ENCODE measurements at places on chromosomes 2 and 18.

DNA sequence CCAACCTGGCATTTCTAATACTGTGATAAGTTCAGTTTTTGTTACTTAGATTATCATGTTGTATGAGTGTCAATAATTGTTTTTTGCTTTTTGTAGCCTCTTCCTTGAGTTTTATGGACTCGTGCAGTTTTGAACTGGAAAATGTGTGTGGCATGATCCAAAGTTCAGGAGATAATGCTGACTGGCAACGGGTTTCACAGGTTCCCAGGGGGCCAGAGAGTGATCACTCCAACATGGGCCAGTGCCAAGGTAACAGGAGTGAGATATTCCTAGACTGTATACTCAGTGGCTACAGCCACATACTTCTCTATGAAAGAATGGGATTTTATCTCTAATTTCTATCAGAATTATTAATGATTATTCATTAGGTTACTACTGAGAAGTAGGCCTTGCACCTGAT, 18.2 kb downstream of the MEP1B start:
- DNase-seq, result no peak

DNA sequence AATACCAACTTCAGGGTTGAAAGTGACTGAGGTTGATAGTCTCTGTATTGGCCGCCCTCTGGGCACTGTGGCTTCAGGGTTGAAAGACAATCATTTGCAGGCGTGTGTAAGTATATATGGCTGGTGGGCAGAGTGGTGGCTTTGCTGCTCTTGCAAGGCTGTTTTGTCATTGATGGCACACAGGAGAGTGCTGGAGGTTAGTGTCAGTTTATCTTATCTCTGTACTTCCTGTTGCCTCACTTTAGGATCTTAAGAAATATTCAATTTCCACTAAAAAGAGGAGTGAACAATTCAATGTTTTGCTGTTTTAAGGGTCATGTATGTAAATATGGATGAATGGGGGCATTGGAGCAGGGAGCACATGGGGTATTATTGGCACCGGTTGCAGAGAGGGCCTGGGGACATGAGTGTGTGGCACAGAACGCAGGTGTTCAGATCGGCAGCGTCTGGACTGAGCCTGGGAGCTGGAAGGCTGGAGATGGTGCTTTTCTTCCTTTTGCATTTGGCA, 51.5 kb downstream of the NCK2 start:
- no peak for DNase-seq

DNA sequence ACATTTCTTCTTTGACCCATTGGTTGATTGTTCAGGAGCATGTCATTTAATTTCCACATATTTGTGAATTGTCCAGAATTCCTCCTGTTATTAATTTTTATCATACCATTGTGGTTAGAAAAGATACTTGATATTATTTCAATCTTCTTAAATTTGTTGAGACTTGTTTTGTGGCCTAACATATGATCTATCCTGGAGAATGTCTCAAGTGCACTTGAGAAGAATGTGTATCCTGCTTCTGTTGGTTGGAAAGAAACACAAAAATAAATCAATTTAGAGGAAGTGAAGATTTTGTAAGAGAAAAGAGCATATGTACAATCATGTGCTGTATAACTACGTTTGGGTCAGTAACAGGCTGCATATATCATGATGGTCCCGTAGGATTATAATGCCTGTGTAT, 118.6 kb upstream of the CDC42EP3 start:
- no peak for DNase-seq

GRCh38 chr2:232319067-232319802, 59.3 kb upstream of the ALPP start:
- peak; percentile 30 for DNase-seq

- DNase-seq, result no peak
Measured at GRCh38 chr2:60544062-60544461, 9.4 kb downstream of the BCL11A start.

DNA sequence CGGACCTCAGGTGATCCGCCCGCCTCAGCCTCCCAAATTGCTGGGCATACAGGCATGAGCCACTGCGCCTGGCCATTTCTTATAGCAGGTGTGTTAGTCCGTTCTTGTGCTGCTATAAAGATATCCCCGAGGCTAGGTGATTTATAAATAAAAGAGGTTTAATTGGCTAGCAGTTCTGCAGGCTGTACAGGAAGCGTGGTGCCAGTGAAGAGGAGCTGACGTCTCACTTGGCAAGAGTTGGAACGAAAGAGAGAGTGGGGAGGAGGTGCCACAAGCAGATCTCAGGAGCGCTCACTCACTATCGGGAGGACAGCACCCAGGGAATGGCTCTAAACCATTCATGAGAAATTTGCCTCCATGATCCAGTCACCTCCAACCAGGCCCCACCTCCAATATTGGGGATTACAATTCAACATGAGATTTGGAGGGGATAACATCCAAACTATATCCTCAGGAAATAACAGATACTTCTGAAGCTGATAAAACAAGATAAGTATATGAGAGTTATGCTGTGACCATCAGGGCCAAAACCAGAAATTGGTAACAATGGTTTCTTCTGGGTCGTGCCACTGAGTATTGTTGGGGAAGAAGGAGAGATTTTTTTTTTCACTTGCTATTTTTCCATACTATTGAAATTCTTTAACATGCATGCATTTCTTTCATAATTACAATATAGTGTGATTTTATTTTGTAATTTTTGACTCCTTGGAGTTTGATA, 7.4 kb upstream of the RMC1 start:
- no peak for DNase-seq

- no peak for DNase-seq
Measured at GRCh38 chr2:119366161-119366648, 429 bp downstream of the C2orf76 start.

- no peak for DNase-seq
Measured at GRCh38 chr2:11032396-11032795, 120.7 kb downstream of the KCNF1 start.
